Activated gamma-delta T cell (primary cell): ENCODE measurements at places on chromosomes 12 and 14.

DNA sequence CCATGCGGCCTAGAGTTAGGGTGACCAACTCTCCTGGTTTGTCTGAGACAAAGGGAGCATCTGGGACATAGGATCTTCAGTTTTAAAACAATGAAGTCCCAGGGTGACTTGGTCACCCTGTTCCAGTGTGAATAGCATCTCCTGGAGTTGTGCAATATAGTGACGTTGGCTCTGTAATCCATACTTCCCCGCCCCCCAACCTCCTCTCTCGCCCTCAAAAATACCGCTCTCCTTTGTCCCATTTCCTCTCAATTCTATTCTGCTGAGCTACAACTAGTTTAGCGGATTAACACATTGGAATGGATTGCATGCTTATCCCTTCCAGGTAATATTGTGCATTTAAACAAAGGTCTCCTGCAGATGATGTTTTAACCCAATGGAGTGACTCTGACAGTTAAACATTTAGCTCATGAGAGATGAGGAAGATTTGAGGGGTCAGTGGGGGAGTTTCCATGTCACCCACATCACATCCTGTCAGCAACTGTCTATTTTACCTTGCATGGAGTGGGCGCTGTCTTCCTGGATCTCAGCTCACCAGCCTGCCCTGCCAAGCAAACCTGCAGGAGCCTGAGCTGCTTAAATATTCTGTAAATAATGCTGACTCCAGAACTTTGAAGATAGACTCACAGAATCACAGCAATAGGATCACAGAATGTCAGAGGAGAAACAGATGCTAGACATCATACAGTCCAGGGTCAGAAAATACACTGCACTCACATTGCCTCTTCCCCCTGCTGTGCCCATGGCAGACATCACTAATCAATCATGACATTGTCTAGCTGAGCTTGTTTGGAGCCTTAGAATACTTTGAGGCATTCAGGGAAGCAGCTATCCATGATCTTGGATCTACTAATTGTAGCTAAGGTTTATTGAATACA is 43.0 kb downstream of the MAP1LC3B2 start:
- DNase-seq = no peak

- DNase-seq = no peak
Measured at GRCh38 chr12:104358353-104359003, 54.9 kb downstream of the EID3 start.

DNA sequence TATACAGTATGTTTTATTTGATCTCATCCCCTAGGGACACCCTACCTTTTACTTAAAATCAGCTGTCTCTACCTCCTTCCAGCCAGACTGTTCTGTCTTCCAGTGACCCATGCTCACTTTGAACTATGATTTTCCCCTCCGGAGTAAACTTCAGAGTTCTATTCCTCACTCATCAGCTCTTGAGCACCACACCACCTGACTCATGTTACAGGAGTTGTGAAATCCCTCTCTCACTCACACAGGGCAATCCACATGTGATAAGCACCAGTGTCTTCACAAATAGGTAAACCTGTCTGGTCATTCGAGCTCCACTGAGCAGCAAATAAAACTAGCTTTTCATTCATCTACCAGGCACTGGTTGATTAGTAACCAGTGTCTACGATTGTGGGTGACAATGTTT is 177.3 kb upstream of the BMP4 start:
- no peak for DNase-seq

DNA sequence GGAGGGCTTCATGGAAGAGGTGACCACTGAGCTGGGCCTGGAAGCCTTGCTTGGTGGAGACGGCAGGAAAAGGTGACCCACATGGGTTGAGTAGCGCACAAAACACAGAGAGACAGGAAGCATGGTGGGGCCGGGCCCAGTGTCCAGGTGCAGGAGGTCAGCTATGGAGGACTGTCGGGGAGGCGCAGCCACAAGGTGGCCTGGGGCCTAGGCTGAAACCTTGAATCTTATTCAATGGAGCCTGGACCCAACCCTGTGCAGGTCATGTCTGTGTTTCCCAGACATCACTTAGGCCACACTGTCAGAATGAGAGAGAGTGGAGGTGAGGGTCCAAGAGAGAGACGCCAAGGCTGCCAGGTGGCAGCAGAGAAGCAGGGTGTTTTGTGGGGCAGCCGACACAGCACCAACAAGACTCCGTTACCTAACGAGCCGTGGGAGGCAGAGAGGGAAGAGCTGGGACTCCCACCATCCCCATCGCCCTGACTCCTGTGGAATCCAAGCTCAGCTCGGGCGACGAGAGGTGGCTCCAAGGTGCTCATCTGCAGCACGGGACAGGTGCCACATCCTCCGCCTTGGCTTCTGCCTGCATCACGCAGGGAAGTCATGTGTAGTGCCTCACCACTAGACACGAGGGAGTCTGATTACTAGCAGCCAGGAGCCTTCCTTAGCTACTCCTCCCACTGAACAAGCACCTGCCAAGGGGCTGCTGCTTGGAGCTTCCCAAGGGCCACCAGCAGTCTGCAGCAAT is 38.7 kb downstream of the DEGS2 start:
- DNase-seq = no peak

- no peak for DNase-seq
Measured at GRCh38 chr12:81086342-81086741, 8.5 kb downstream of the ACSS3 start.

DNA sequence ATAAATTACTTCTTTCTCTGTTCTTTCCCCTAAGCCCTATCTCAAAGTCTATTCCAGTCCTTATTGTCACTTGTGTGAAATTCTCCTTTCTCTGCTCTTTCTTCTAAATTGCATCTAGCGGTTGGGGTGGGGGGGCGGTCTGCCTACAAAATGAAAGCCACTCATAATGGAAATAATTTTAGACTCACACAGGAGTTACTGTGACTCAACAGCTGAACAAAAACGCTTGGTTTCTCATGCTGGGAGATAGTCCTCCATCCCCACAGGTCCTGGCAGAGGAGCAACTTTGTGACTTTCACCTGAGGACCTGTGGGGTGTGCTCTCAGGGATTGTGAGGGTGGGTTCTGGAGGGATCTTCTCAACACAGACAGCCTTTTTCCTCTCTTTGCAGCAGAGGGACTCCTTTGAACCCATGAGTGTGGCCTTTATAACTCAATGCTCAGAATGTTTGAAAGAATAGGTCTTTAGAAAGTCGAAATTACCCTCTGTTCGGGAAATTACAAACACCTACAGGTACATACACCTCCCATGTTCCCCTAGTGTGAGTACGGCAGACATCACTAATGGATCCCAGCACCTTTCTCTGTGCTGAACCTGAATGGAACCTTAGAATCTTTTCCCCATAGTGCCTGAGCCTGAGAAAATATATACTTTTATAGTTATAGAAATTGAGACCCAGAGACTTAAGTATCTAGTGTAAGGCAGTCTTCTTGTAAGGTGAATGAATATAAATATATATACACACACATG is 109.7 kb downstream of the CHST11 start:
- DNase-seq = no peak

DNA sequence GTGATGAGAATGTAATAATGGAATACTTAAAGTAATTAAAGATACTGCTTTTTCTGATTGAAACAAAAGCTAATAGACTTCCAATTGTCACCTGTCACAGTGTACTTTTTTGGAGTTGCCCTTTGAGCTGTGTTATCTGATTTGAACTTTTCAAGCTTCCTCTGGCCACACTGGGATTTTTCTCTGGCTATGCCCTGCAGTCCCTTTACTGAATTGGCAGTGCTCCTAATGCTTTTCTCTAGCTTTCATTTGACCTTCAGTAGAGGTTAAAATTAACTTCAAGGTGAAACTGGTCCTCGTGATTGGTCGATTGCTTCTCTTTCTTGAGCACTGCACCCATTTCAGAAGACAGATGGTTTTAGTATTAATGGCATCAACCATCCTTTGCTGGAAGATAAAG is 89.2 kb downstream of the CRADD start:
- DNase-seq = no peak

DNA sequence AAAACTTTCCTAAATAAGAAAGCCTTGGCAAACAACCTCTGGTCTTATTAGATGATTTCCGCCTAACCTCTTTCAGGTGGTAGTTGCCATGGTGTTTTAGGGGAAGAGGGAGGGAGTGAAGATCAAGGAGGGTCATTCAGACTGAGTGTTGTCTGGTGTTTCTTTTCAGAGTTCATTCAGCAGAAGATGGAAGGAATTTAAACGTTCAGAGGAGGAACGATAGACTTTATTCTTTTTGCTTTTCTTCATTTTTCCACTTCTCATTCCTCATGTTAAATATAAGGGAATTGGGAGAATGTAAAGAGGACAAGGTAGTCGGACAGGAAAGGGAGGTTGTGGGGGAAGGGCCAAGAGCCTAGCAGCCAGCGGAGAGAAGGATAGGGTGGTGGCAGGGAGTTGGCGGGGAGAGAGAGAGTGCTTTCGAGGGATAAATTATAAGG is 17.4 kb upstream of the SALL2 start:
- DNase-seq = no peak
